ENCODE measurements at places on chromosomes 16 and 17. TPM values are rescaled to one million over a fixed set of nuclear protein-coding genes. Genes with fewer than 3 reads are reported as not detected.
A peak's percentile ranks its signal among the peaks of the same experiment; 100 is the strongest.

GRCh38 chr17:50808413-50808812, 27.0 kb upstream of the WFIKKN2 start:
- no peak for DNase-seq

DNA sequence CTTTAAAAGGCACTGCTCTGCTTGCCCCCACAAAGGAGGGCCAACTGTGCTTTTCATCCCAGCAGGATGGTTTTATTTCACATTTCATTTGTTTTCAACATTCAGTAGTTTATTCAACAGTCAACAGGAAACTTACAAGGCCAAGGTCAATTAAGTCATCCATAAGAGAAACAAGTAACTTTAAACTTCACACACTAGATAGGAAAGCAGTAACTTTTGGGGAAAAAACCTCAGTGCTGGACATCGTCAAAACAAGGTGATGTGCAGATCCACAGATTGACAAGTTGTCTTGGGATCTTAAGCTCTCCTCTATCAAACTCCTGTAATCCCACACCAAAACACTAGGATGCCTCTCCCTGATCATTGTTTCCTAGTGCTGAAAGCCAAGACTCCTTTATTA, 18.5 kb downstream of the NFE2L1 start:
- DNase-seq: no peak

NPIPB8 gene
- total RNA-seq: 0.25 TPM

CCDC182 gene
- not detected for total RNA-seq

GRCh38 chr16:13510425-13511151, 409.4 kb upstream of the ERCC4 start:
- no peak for DNase-seq

- DNase-seq: no peak
Measured at GRCh38 chr16:78438632-78439031, 339.2 kb downstream of the WWOX start.

DNA sequence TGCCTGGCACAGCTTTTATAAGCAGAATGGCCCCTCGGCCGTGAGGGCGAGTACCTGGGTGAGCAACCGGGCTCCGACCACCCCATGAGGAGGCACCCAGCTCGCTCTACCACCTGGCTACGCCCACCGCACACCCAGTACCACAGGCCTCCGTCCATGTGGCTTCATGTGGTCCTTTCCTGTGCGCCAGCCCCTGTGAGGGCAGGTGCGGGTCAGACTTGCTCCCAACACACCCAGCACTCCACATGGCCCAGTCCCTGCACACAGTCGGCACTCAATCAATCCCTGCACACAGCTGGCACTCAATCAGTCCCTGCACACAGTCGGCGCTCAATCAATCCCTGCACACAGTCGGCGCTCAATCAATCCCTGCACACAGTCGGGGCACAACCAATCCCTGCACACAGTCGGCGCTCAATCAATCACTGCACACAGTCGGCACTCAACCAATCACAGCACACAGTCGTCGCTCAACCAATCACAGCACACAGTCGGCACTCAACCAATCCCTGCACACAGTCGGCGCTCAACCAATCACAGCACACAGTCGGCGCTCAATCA, 4.0 kb downstream of the C1QTNF8 start:
- DNase-seq: no peak

IRX5 gene
- total RNA-seq: 0.14 TPM

DNA sequence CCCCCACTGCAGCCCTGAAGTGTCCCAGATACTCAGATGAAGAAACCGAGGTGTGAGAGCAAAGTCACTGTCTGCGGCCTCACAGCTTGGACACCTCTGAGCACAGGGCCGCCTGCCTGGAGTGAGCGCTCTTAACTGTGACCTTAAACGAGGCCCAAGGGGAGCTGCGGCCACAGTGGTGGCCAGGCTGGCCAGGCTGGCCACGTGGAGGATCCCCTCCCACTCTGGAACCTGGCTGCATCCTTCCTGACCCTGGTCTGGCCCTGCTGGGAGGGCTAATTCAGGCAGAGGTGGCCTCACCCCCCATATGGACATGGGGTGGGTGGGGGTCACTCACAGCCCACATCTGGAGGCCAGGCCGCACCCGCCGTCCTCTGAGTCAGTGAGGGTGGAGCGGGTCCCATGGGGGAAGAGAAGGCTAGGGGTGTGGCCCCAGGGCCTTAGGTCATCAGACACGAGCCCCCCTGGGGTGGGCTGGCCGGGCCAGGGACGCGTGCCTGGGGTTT, 6.6 kb downstream of the VASN start:
- DNase-seq: peak; percentile 70

KRT32 gene
- total RNA-seq: not detected

DNA sequence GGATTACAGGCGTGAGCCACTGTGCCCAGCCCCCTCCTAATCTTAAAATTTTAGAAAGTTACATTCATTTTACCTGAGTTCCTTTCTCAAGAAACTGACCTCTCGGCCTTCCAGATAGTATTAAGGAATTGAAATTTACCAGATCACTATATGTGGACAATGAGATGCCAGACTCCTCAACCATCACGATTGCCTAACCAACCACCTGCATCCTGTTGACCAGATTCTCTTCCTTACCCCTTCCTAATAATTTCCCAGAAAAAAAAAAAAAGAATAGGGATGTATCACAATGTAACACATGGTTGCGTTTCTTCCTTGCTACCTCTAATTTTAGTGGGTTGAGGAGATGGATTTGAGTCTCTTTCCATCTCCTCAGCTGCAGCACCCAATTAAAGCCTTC, 72.1 kb downstream of the BMERB1 start:
- no peak for DNase-seq

CCDC154 gene
- total RNA-seq: 1.6 TPM

GRCh38 chr16:65959983-65960382, 406.5 kb upstream of the CDH5 start:
- DNase-seq: no peak

DNA sequence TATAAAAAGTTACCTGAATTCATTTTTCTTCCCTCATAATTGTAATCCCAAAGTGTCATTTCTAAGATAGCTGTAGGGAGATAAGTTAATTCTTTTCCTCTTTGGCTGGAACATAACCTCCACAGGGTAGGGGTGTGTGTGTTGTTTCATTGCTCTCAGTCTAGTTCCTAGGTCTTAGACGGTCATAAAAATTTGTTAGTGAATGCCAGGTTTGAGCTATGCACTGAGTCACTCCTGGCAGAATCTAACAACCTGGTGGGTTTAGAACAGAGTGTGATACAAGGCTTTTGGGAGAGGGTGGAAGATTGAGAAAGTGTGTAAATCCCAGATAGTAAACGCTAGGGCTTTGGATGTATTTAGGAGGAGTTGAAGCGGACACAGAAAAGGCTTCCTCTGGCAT, 894 bp upstream of the PHKG2 start:
- no peak for DNase-seq

TNK1 gene
- 5.6 TPM for total RNA-seq

DNA sequence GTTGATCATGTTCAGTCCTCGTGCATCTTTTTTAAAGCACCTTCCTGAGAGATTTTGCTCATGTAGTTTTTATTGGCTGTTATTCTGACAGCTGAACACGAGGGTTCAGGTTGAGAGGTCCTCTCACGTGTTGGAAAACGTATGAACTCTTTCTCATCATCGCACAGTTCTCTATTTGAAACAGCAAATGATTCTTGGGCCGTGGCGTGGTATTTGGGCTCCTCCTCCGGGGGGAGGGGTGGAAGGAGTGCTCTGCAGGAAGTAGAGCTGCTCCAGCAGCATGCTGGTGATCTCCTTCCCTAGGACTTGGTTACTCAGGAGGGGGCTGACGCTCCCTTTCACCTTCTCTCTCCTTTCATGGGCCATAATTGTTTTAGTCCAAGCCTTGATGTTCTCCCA, 70.4 kb downstream of the KSR1 start:
- DNase-seq: peak; percentile 61

GRCh38 chr16:27474921-27475320, 72.9 kb downstream of the IL21R start:
- no peak for DNase-seq

DNA sequence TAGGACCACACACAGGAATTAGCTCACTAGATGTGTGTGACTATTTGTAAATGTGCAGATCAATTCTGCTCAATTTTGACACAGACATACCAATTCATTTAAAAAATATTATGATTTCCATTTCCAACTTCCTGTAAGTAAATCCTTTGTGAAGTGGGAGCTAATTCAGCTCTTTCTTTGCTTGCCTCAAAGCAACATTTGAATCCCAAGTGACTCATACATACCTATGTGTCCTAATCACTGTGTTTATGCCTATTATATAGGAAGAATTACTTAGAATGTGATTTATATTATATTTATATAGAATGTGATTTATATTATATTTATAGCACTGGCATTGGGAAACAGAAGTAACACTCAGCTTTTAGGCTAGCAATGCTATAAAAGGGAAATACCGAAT, 195.9 kb upstream of the C17orf78 start:
- no peak for DNase-seq

DNA sequence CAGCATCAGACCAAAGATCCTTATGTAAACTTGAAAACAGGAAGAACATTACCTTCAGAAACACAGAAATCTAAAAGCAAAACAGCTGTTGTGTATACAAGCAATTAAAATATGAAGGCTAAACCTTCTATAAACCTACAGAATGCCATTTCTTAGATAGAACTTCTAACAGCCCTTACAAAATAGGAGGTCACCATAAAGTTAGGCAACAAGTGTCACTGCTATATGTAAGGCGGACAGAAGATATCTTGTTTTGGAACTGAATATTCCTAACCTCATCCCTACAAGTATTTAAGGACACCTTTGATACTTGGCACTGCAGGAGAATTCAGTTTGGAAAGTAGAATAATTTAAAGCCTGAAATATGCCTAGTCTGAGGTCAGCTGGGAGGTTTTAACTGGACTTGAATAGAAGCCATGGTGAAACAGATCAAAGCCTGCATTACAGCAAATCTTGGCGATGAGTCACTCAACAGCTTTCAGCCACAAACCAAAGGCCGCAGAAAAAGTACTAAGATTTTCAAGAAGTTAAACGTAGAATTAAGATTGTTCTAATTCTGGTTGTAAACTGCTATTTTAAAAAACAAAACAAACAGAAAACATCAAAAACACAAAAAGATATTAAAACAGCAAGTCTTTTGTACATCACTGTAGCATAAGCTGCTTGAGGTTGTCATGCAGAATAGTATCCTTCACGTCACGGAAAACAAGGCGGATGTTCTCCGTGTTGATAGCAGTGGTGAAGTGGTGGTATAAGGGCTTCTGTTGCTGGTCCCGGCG, 42.7 kb downstream of the GNA13 start:
- DNase-seq: no peak

DNA sequence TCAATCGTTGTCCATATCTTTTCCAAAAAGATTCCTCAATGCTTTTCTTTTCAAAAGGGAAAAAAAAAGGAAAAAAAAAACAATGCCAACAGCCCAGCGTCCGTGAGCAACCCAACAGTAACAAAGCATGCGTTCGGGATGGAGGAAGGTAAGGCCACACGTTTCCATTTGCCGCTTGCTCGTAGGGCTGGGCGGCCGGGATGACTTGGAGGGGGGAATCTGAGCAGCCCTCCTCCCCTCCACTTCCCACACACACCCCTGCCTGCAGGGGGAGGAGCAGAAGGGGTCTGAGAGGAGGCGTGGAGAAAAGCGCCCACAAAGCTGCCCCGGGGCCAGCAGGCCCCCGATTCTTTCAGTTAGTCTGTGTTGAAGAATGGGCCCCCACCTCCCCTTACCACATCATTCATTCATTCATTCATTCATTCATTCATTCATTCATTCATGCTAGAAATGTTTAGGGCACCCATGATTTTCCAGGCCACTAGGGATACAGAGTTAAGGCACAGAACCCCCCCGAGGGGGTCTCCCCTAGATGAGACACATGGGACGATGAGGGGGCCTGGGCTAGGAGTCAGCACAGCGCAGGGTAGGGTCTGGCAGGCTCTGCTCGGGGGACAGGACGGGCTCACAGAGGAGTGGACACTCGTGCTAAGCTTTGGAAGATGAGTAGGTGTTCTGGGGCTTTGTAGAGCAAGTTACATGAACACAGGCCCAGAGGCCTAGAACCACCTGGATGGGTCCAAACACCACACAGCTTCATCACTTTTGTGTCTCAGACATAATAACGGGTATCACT, 10.9 kb upstream of the TBX2 start:
- DNase-seq: no peak

GRCh38 chr17:72699545-72699944, 392.9 kb downstream of the SLC39A11 start:
- DNase-seq: no peak

DNA sequence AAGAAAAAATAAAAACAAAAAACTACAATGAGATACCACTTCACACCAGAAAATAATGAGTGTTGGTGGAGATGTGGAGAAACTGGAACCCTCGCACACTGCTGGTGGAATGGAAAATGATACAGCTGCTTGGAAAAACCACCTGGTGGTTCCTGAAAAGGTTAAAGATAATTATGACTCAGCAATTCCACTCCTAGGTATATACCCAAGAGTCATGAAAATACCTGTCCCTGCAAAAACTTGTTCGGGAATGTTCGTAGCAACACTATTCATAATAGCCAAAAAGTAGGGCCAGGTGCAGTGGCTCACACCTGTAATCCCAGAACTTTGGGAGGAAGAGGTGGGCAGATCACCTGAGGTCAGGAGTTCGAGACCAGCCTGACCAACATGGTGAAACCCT, 8.1 kb upstream of the ITGAE start:
- DNase-seq: no peak

- DNase-seq: no peak
Measured at GRCh38 chr16:27289669-27290068, 21.1 kb upstream of the NSMCE1 start.

- no peak for DNase-seq
Measured at GRCh38 chr16:61829631-61830030, 206.6 kb downstream of the CDH8 start.

GRCh38 chr17:47618410-47618809, 31.3 kb upstream of the KPNB1 start:
- DNase-seq: no peak

KRT40 gene
- total RNA-seq: not detected

GRCh38 chr17:1412185-1413110, 12.4 kb upstream of the YWHAE start:
- DNase-seq: peak; percentile 68

CASKIN2 gene
- 13.1 TPM for total RNA-seq

NPIPB2 gene
- 5.0 TPM for total RNA-seq

GRCh38 chr16:16183562-16183961, 39.7 kb downstream of the ABCC6 start:
- DNase-seq: no peak

DNA sequence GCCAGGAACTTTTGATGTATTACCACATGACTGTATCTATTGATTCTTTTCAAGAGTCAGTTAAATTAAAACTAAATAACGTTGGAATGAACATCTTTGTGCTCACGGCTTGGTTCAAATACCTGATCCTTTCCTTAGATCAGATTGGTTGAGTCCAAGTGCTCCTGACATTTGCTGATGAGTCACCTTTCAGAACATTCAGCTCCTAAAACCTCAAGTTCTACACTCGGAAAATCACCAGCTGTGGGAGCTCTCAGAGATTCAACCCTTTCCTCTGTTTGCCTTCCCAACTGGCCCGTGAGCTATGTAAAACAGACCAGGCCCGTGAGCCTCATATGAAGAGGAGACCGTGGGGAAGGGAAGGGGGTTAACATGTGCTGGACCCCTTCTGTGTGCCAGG, 68.1 kb downstream of the RTN4RL1 start:
- DNase-seq: no peak

Data from pancreas (tissue), 10 donors.